ENCODE measurements at places on chromosomes 12 and 14.

GRCh38 chr12:132597333-132598316 lies 12.8 kb downstream of the LRCOL1 start:
- no peak for DNase-seq

DNA sequence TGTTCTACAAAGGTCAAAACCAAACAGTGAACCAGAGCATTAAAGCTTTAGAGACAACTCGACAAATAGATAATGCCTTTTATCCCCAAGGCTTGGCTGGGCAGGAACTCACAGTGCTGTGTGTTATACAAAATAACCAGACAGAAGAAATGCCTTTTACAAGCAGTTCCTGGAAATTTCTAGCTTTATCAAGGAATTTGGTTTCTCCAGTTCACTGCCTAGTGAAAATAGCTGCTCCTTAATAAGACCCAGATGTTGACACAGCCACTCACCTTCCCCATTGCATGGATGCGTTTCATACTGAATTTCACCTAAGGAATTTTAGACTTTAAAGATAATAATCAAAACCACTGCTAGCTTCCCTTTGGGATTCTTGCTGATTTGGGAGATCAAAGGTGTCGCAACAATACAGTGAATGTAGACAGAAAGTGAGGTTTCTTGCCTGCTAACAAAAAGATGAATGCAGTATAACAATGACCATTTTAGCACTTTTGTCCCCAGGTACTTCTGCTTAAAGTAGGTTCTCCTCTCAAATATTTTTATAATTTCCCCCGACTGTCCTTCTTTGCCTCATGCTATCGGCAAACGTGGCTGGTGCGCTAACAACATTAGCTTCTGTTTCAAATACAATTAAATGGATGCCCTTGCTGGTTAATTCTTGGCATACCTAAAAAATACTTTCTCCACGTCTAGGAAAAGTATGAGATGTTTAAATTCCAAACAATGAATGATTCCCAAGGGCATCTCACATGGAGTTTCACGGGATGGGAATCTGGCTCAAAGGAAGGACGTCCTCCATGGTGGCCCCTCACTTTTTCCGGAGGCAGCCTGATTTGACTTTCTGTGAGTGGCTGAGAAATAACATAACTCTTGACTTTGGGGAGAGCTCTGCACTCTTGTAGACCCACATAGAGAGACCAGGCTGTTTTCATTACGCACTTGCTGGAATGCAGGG lies 162.4 kb downstream of the C12orf75 start:
- DNase-seq, result no peak

- DNase-seq, result no peak
Observed at GRCh38 chr12:84745127-84745526, 167.5 kb downstream of the SLC6A15 start.

GRCh38 chr14:36661506-36662257 lies at the start of gene PAX9:
PAX9 (plus strand) TSS chr14:36661860; CDS start chr14:36662090, 230 bp downstream.
- no peak for DNase-seq

DNA sequence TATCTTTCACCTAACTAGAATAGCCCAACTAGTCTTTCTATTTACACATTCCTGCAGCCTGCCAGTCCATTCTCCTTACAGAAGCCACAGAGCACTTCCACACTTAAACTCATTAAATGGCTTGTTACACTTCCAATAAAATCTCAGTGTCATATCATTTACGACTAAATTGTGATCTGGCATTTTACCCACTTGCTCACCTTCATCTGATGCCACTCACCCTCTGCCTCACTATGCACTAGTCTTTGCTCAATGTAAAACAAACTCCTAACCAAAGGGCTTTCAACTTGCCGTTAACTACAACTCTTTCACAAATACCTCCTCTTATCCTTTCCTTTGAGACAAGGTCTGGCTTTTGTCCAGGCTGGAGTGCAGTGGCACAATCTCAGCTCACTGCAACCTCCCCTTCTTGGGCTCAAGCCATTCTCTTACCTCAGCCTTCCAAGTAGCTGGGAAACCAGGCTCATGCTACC lies 24.1 kb downstream of the YAF2 start:
- DNase-seq, result no peak

DNA sequence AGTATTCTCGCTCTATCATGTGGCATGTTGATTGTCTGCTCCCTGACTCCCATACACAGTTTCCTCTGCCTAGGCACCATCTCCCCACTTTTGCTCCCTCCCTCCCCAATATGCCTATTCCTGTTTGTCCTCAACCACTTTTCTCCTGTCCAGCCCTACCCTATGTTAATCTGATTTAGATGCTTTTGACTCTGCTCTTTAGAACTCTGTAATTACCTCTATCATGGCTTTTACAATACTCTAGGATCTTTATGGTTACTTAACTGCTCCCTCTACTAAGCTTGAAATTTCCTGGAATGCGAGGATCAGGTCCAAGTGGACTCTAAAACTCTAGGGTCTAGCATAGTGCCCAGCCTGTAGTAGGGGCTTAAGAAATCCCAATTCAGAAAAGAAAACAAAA lies 68.6 kb downstream of the TGFB3 start:
- DNase-seq, result no peak

DNA sequence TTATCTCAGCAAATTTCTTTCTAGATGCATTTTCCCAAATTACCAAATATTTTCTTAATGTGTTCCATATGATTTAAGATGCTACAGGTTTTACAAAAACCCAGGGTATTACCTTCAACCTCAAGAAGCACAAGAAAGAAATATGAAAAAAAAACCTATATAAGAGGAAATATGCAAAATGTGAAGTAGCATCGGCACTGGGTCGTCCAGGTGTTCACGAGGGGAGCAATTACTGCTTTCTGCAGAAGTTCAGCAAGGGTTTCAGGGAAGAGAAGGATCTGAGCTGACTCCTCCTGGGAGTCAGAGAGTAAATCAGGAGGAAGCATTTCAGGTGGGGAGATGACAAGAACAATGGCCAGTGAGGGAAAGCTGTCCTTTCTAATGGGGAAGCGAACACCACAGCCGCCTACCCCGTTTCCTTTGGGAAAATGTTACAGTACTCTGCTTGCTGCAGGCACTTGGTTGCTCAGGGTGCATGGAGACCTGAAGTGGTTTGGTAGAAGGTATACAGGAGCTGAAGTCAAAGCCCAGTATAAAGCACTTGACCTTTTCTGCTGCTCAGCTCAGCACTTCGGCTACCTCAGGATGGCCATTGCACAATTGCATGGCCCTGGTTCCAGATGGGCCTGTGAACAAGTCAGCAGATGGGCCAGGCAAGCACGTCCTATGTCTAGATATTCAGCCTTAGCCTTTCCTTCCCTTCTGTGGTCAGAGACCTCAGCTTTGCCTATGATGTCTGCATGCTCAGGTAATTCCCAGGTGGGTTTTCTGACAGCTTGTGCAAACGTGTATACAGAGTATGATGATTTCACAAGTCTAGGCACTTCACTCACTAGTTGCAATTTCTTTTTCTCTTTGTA lies 155.6 kb downstream of the PAX9 start:
- no peak for DNase-seq

DNA sequence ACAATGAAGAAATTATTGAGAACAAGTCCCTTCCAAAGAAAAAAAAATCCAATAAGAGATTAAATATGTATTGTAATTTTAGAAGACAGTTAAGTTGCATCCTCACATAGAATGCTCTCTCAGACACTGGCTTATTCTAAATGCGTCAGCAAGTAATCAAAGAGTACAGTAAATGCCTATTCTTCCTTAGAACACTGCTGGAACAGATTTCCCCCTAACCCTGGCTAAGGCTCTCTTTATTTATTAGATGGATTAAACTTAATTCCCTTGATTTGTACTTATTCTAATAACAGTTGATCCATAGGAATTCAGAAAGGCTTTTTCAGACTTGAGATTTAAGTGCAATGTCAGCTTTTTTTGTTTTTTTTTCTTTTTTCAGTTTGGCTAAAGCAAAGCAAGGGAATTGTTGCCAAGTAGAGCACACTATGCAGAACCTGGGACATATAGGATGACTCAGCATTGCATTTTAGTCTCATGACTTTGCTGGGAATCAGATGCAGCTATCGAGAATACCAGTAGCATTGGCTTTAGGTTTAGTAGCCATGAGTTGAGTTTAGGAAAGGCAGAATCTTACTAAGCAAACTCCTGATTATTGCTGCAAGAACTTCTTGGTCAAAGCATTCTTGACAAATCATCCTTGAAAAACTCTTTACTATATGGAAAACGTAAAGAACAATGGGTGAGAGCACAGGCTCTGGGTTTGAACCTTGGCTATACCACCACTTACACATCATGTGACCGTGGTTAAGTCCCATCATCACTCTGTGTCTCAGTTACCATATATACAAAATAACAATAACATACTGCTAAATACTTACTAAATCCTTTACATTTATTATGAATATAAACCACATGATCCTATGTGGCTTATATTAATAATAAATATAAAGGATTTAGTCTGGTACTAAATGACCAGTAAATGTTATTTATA lies 26.7 kb downstream of the MED21 start:
- no peak for DNase-seq

- DNase-seq, result no peak
Observed at GRCh38 chr12:45623221-45623620, 106.3 kb upstream of the ARID2 start.
